Stimulated activated CD4-positive, alpha-beta T cell treated with anti-CD3 and anti-CD28 coated beads, Interleukin-2, amount 100 ng/mL, for 48 hours (primary cell): ENCODE measurements at places on chromosomes 4 and X.

- no peak for DNase-seq
Observed at GRCh38 chr4:143196323-143196722, 11.6 kb downstream of the USP38 start.

DNA sequence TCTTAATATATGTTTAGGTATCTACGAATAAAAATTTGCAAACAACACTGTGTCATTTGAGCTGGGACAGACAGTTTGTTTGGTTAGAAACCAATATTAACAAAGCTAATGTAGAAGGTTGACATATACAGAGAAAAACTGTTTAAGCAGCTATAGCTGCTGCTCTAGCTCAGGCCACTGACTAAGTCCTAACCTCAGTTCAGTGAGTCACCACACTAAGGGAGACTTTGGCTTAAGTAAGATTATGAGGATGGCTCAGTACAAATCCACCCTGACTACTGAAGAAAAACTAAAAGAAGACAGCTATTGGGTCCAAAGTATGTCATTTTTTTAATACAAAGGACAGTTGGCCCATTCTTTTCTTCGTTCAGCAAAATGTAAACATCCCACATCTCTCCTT is 717.3 kb upstream of the ACTRT1 start:
- DNase-seq = no peak

GRCh38 chr4:53315300-53315699 is 50.6 kb downstream of the SCFD2 start:
- DNase-seq = no peak

- no peak for DNase-seq
Observed at GRCh38 chrX:79139446-79139845, 5.0 kb upstream of the GPR174 start.

- DNase-seq = no peak
Observed at GRCh38 chrX:50671661-50672060, 142.3 kb downstream of the SHROOM4 start.

DNA sequence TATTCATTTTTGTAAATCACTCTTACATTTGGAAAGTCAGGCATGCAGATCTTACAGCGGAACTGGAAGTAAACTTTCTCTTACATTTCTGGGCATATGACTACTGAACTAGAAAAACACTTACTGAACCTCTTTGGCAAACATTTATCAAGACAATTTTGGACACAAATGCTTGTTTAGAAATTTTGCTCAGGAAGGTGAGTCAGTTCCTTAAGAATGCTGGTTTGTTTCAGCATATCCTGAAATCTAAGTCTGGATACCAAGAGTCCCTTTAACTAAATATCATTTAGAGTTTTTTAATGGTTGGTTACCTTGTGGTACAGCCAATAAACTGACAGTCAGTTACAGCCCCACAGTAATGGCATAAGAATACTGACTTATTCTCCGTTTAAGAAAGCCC is 15.0 kb downstream of the SHISA3 start:
- DNase-seq = no peak

- no peak for DNase-seq
Observed at GRCh38 chr4:148435654-148436406, 6.4 kb downstream of the NR3C2 start.

GRCh38 chr4:153181700-153182099 is 22.5 kb upstream of the TRIM2 start:
- DNase-seq = no peak

DNA sequence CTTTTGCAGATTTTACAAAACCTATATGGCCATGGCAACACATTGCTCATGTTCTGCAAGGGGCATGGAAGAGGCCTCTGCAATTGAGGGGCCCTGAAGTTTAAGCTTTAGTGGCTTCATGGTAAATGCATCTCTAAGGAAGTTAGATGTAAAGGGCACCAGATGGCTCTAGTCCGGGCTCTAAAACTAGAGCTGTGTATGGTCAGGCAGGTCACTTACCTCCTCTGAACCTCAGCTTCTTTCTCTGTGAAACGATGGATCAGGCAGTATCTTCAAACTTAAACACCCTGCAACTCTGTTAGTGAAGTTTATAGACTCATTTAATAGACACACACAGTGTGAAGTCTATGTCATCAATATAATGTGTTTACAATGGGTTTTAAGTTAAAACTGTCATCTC is 10.0 kb downstream of the MAGEB17 start:
- no peak for DNase-seq

DNA sequence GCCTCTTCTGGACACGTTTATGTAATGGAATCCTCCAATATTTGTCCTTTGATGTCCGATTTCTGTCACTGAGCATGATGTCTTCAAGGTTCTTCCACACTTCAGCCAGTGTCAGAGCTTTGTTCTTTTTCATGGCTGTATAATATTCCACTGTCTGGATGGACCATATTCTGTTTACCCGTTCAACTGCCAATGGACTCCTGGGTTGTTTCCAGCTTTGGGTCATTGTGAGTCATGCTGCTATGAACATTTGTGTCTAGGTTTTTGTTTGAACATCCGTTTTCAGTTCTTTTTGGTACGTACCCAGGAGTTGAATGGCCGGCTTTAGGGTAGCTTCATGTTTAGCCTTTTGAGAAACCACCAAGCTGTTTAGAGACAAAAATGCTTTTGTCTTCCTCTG is 93.2 kb downstream of the SHOX start:
- no peak for DNase-seq

- DNase-seq = no peak
Observed at GRCh38 chrX:77493677-77494553, 46.7 kb downstream of the FGF16 start.

- no peak for DNase-seq
Observed at GRCh38 chr4:127759893-127760292, 22.2 kb upstream of the HSPA4L start.

DNA sequence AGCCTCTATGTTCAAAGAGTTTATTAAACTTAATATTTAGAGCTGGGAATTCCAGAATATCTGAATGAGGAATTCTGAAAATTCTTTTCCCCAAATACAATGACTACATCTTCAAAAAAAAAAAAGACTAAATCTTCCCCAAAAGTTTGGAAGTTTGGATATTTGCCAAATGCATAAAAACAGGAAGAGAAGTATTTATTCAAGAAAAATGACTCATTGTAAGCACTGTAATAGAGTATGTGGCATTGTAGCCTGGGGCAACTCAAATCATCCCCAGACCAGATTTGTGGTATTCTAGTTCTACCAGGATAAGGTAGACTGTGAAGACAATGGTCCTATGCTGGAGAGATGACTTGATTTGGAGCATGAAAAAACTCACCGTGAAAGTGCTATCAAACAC is 78.5 kb upstream of the PDHA2 start:
- no peak for DNase-seq

DNA sequence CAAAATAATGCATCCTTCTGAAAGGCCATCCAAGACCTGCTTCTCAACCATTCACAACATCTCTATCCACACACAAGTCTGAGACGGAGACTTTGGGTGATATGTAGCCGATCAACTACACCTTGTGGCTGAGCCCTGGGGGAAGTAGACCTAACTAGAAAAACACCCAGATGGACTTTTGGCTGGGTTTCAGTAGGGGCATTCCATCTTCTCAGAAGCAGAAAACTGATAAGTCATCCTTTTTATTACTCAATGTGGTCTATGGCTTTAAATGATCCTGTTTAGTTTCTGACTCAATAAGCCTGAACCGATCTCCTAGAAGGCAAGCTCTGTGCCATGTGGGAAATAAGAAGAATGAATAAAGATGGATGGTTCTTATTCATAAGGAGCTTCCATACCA is 82.5 kb upstream of the AFF2 start:
- DNase-seq = no peak

GRCh38 chr4:74320559-74321118 is 12.4 kb downstream of the EPGN start:
- no peak for DNase-seq

- DNase-seq = no peak
Observed at GRCh38 chrX:18877469-18877868, 106.4 kb downstream of the PHKA2 start.

DNA sequence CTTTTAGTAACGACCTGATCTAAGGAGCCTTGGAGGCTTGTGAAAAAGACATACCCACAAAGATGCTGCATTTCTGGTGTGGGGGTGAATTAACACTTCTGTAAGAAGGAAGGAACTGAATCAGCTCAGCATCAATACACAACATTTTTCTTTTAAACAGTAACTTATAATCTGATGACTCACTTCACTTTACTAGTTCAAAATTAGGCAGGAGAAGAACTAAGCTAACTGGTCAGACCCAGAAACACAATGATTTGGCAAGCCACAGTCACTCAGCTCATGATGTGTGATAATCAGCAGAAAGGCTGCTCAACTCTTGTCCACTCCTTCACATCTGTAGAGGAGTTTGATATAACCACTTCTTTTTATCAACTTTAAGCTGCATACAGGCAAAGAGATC is 4.6 kb downstream of the MMAA start:
- DNase-seq = no peak
